ENCODE measurements at places on chromosomes 16 and 17.

DNA sequence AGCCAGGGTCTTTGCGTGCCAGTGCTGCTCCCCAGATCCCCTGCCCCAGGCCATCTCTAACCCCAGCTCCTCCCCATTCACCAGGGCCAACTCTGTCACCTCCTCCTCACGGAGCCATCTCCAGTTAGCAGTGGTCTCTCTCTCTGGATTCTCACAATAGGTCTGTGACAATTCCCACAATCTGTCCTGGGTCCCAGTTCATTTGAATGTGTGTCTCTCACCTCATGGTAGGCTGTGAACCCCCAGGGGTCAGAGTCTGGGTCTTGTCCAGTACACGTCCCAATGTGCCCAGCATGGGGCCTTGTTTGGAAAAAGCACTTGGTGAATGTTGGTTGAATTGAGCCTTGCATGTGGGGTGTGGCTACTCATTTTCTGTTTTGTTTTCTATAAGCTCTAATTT lies 205.3 kb downstream of the PHKB start:
- DNase-seq = no peak

DNA sequence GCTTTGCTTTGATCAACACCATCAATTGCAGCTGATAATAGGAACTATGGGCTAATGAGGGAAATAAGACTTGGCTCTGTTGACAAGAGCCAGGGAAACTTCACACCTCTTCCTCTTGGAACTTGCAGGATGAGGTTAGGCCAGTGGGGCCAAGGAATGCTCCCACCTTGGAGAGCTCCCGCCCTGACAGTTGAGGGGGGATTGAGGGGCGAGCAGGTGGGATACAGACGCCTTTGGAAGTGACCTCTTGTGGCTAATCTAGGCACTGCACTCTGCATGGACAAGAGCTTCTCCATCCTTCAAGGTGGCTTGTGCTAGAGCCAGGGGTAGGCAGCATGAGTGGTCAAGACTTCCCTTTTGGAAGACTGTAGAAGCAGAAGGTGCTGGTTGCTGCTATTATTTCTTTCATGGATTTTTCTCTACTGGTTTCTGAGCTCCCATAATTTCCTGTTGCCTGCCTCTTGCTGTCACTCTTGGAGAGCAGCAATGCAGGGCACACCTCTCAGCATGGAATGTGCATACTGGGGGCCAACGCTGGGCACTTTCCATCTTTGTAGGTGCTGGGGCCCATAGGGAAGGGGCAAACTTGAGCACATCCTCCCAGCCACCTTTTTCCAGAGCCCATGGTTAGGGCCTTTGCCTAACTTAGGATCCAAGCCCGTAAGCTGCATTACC lies 2.3 kb upstream of the PHF12 start:
- no peak for DNase-seq

- no peak for DNase-seq
Observed at GRCh38 chr17:2377659-2378058, 23.2 kb downstream of the MNT start.

DNA sequence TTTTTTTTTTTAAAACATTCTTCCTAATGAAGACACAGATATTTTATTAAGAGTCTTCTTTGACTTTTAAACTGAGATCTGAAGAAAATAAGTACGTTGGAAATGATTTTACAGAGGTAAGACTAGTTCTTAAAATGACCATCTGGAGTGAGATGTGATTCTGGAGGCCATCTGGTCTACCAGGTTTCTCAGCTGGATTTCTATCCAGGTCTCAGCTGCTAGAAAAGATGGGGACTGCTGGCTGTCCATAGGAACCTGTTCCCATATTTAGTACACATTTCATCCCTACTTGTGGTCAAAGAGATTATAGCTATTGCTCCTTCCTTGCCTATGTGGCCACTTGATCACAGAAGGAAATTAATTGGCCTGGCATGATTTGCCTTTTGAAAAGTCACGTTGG lies 12.2 kb downstream of the PMFBP1 start:
- DNase-seq = no peak

- no peak for DNase-seq
Observed at GRCh38 chr16:12083631-12084030, 107.1 kb downstream of the SNX29 start.

DNA sequence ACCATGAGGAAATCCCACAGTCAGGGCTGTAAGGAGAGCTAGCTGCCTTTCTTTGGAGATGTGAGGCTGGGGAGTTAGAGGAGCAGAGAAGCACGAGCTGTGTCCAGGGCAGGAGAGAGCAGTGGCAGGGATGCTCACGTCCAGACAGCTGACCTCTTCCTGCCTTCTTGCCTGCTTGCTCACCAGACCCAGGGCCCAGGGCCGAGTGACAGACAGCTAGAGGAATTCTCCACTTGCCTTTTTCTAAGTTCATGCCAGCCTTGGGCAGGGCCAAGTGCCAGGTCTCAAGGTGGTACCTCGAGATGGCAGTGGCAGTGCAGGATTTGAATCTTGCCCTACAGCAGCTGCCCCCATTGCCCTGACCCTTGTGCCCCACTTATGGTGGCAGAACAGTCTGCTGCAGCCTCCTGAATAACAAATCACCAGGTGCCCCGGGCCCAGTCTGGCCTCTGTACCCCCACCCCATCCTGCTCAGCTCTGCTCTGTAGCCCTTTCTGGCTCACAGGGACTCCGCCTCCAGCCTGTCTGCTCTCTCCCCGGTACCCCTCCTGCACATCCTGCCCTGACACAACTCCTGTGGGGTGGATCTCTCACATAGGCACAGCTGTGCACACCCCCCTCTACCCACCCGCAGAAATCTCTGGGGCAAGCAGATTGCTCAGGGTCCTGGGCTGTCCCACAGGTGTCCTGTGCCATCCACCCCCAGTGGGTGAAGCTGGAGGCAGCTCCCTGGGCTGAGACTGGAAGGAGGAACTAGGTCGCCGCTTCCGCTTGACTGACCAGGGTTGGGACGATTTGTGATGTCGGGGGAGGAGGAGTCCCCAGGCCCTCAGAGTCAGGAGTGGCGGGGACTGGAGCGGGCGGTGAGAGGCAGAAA lies 25.9 kb downstream of the GRIN2C start:
- no peak for DNase-seq

DNA sequence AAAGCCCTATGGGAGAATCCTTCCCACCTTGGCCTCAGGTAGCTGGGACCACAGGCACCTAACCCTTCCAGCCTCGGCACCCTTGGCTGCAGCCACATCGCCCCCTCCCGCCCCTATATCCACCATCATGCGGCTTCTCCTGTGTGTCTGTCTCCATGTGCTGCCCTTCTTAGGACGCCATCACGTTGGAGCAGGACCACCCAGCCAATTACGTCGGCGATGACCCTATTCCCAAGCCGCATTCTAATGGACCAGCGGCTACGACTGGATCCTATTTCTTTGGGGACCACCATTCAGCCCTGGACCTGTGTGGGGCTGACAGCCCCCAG lies 3.3 kb upstream of the CCDC57 start:
- no peak for DNase-seq

DNA sequence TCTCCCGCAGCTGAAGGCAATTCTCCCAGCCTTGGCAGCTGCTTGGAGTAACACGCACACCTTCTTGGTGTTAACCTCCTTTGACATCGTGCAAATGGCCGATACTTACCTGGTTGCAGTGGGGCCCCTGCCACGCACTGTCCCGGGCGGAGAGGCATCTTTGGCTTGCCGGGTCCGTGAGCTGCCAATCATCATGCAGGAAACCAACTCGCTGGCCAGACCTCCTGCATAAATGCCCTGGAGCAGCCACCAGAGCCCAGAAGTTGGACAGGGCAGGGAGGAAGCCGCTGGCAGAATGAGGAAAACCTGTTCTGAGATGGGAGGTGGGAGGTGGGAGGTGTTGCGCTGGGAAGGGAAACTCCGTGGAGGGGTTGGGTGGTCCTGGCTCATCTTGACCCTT lies 41.7 kb upstream of the CREBBP start:
- no peak for DNase-seq

GRCh38 chr17:54620399-54620978 lies 280.2 kb upstream of the TOM1L1 start:
- DNase-seq = no peak

- DNase-seq = no peak
Observed at GRCh38 chr16:88988980-88989811, 12.2 kb upstream of the CBFA2T3 start.

- no peak for DNase-seq
Observed at GRCh38 chr17:36937959-36938565, 787 bp downstream of the LHX1 start.

DNA sequence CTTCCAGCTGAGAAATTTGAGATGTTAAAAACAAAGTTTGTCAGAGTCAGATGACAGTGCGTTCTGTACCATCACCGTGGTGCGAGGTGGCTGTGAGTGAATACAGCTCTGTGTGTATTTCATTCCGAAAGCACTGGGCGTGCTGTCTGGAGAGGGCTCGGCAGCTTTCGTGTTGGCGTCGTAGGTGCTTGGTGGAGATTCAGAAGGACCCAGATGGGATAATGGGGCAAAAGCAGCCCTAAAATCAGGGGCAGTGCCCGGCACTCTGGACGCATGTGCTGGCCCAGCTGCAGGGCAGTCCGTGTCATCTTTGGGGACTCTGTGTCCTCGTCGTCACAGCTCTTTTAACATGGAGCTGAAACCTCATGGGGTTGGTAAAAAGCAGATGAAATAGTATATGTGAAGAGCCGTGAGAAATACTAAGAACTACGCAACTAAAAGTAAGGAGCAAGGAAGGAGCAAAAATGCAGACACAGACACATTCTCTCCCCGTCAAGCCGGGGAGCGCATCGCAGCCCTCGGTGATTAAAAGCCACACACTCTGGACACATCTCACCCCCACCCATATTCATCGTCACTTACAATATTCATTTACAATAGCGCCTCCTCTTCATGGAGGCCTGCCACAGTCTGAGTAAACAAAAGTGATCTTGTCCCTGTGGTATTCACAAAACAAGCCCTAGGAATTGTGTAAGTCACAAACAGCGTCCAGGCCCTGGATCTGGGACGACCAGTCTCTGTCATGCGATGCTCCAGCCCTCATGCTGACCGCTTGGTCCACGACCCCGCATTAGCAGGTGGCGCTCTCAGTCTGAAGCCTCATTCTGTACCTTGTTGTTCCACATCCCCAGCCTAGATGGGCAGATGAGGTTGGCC lies 206.7 kb downstream of the RPTOR start:
- DNase-seq = no peak

GRCh38 chr17:78555746-78556401 lies 21.3 kb downstream of the DNAH17 start:
- DNase-seq = no peak

GRCh38 chr17:79298799-79299198 lies 224.2 kb downstream of the ENGASE start:
- no peak for DNase-seq

DNA sequence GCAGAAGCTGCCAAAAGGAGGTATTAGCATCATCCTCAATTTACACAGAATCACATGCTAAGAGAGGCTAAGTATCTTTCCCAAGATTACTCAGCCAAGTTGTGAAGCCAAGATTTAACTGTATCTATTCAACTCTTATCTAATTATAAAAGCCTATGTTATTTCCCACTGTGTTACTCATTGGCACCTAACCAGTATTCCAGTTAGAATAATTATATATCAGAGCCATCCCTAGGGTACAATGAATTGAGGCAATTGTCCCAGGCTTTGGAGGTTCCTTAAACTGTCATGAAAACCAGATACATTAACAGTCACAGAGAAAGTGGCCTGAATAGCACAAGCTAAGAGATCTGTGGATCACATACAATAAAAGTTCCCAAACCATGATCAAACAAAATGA lies 10.9 kb upstream of the AMFR start:
- DNase-seq = no peak

GRCh38 chr17:77208217-77208808 lies 67.5 kb downstream of the SEC14L1 start:
- no peak for DNase-seq

- DNase-seq = no peak
Observed at GRCh38 chr17:55458978-55459377, 37.3 kb upstream of the MMD start.

DNA sequence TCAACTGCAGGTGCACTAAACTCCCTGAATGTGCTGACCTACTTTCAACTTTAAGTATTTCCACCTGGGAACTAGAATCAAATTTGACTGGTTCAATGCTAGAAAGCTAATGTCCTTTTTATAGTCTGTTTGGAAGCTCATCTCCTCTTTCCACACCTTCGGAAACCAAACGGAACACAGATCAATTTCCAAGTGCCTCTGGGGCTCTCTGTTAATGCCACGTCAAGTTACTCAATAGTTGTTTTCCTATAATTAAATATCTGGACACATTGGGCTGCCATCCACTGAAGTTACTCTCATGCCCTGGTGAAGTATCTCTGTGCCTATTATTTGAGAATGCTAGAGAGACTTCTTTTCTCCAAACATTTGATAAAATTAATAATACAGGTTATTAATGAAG lies 29.7 kb downstream of the ABAT start:
- DNase-seq = no peak

DNA sequence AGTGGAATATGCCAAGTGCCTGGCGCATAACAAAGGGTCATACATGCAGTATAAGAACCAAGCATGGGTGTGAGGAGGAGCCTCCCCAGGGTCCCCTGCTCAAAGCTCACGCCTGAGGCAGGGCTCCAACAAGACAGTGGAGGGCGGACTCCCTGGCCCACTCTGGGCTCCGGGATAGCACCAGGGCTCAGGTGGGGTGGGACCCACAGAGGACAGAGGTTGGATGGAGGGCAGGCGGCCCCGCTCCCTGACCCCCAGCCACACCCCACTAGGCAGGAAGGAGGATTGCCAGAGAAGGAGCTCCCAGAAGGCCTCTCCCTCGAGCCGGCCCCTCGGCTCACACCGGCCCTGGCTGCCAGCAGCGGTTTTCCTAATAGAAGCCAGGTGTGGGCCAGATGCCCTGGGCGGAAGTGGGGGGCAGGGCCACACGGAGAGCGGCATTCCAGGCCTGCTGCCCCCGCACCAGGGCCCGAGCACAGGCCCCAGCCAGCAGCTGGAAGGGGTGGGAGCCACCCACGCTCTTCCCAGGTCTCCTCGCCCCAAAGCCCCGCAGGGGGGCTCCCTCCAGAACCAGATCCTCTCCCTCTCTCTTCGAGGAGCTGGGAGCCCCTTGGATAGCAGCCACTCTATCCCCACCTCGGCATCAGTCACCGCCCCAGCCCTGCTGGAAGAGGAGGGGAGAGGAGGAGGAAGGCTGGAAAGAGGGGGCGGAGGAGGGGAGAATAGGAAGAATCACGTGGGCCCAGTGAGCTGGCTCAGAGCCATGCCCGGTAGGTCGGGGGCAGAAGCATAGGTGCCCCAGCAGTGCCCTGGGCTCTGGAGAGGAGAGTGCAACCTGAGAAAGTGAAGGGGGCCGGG lies 21.0 kb downstream of the VASN start:
- DNase-seq = no peak
